ENCODE measurements at places on chromosomes 1 and 21.

GRCh38 chr1:75083848-75084514 lies 50.2 kb upstream of the LHX8 start:
- no peak for DNase-seq

DNA sequence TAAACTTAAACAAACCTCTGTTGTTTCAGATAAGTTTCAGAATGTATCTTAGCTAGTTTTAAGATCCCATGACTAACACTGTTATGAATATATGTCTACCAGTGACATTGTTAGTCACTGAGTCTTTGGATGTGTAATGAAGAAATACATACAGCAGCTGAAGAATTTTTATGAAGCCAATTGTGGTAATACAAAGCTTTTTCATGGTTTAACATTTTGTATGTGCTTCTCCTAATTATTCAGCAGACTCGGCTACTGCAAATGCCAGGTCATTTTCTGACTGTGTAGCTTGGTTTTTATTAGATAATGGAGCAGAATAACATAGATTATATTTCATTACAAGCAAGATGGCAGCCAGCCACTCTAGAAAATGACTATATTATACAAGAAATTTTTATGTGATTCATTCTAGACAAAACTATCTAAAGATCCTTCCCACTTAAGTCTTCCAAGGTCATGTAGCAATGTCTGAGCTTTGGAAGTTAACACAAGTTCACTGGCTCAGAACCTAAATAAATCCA lies 147.8 kb downstream of the TNFSF18 start:
- DNase-seq = no peak

DNA sequence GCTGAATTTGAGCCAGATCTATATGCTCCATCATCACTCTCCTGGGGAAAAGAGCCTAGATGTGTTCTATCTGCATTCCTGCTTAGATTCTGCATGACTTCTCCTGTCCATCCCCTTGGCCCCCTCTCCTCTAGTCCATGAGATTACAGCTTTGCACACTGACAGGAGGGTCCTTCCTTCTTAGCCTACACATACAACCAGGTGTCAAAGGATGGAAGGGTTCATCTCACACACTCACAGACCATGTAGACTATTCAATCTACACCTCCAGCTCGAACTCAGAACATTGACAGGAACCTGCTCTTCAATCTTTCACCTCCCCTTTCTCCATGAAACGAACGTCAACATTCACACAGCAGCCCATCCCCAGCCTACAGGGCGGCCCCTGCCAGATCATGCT lies 13.8 kb downstream of the C1orf116 start:
- no peak for DNase-seq

- DNase-seq = no peak
These were observed 27.8 kb upstream of the ZNF281 start for GRCh38 chr1:200437556-200438203.

- DNase-seq = no peak
These were observed 458 bp downstream of the ZC3H12A start for GRCh38 chr1:37474697-37475379.

DNA sequence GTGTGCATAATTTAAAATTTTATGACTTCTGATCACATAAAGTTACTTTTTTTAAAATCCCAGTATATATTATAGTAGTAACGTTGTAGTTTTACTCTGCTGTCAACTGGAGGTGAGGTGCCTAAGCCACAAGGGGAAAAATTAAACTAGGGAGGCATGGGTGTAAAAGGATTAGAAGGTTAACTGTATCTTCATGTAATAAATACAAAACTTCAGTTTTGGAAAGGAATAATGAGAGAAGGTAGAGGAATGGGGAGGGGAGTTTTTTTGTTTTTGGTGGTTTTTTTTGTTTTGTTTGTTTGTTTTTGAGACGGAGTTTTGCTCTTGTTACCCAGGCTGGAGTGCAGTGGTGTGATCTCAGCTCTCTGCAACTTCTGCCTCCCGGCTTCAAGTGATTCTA lies 5.7 kb downstream of the SLC25A33 start:
- no peak for DNase-seq

DNA sequence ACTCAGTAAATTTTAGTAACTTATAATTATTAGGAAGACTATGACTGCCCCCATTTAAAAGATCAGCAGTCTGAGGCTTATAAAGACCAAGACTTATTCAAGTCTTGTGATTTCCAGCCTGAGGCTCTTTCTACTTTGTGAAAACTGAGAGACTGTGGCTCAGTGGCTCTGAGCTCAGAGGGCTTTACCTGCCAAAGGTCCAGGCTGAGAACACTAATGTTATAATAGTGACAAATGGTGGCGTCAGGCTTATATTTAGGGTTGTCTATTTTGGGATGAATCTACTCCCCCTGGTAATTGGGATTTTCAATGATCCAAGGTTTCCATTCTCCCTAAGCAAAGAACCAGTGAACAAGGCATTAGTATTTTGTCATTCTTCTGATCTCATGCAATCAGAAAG lies 42.6 kb upstream of the EPS15 start:
- DNase-seq = no peak

DNA sequence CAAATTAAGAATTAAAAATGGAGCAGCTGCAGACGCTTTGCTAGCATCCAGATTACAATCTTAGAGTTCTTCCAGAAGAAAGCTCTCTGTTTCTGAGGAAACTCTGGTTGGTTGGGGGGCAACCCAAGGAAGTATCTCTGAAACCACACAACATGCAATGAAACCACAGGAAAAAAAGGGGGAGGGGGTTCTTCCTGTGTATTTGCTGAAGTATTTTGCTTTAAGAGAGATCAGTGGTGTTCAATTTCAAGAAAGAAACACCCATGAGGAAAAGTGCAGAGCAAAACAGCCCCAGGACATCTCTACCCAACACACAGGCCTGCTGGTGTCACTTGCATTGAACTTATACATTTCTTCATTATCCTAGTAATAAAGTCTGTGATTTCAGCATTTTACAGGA lies 19.7 kb upstream of the TIAM1 start:
- DNase-seq = no peak

DNA sequence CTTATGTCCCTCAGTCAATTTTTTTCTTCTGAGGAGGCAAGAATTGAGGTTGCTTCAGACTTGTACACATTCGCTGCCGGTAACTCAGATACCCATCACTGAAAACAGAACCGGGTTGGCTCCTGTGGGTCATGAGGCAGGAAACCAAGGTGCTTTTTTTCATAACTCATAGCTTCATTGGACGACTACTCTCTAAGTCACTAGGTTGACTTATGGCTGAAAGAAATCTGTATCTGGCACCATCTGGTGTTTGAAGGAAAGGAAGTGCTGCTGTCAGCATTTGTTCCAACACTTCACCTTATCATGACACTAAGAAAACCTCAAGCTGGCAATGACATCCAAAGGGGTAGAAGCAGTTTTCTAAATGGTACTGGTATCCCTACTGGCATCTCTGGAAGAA lies 82.3 kb downstream of the TBX19 start:
- no peak for DNase-seq

DNA sequence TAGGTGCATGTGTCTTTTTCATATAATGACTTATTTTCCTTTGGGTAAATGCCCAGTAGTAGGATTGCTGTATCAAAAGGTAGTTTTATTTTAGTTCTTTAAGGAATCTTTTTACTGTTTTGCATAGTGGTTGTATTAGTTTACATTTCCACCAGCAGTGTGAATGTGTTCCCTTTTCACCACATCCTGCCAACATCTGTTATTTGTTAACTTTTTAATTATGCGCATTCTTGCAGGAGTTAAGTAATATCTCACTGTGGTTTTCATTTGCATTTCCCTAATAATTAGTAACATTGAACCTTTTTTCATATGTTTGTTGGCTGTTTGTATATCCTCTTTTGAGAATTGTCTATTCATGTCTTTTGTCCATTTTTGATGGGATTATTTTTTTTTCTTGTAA lies 1761.9 kb downstream of the PLA2G4A start:
- no peak for DNase-seq

GRCh38 chr1:184695023-184695422 lies 59.6 kb downstream of the EDEM3 start:
- DNase-seq = no peak

DNA sequence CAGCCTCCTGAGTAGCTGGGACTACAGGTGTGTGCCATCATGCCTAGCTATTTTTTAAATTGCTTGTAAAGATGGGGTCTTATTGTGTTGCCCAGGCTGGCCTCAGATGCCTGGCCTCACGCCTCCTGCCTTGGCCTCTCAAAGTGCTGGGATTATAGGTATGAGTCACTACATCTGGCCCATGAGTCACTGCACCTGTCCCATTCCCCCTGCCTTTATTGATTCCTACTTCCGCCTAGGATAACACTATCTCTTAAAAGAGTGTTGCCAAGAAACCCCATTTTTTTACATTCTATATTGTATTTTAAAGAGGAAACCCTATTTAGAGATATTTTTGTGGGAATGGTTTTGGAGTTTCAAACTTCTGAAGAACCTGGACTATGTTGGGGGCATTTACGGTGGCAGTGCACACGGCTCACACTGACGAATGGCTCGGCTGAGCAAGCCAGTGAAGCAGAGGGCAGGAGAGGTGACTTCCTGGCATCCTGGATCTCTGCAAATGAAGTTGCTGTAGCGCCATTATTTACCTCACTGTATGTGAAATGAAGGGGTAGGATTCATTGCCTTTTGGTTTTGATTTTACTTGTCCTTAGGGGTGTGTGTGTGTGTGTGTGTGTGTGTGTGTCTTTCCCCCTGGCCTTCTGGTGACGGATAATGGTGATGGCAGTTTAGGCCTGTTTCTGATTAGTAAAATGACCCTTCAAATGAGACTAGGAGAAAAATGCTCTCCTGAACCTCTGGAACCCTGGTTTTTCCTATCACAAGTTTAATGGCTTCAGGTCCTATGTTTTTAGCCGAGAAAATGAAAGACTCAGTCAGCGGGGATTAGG lies 22.5 kb downstream of the KIF26B start:
- no peak for DNase-seq

GRCh38 chr1:41404308-41404761 lies 43.1 kb downstream of the FOXO6 start:
- DNase-seq = no peak

- no peak for DNase-seq
These were observed 32.4 kb upstream of the PIGC start for GRCh38 chr1:172476218-172476811.

GRCh38 chr1:67429528-67430357 lies 459 bp downstream of the SERBP1 start:
- DNase-seq = no peak

GRCh38 chr1:162997499-162998285 lies 71.5 kb upstream of the RGS4 start:
- no peak for DNase-seq

- DNase-seq = no peak
These were observed 11.4 kb upstream of the BCAR3 start for GRCh38 chr1:93692983-93693591.

DNA sequence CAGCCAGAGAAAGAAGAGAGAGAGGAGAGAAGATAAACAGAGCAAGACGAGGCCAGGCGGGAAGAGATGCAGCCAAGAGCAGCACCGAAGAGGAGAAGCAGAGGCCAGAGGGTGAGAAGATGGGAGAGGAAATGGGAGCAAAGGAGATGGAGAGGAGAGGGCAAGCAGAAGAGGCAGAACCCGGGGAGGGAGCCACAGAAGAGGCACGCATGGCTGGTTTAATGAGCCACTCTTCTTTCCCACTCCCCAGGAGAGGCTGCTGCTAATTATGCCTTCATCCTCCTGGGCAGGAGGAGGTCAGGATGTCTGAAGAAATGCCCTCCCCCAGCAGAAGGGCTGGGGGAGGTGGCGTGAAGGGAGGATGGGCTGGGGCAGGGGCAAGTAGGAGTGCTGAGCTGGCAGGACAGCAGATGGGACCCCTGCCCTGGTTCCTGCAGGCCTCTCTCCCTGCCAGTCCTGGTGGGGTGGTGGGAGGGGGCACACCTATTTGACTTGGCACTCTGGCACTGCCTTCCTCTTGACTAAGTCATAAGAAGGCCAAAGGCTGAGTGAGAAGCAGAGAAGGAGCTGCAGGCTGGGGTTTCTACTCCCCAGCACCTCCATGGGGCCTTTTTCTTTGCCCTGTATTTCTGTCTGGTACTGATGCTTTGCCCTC lies 32.3 kb downstream of the KIRREL1 start:
- DNase-seq = no peak

DNA sequence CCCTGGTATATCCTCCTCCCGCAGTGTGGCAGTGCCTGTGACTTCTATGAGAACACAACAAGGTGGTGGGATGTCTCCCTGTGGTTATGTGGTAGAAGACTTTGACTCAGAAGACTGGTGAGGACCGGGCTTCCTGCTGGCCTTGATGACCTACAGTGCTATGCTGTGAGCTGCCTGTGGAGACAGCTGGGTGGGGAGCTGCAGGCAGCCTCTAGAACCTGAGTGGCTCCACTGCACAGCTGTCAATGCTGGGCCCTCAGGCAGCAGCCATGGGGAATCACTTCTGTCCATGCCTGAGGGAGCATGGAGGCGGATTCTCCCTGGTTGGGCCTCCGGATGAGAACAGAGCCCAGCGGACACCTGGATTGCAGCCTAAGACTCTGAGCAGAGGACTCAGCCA lies 14.9 kb downstream of the SLC1A7 start:
- no peak for DNase-seq

DNA sequence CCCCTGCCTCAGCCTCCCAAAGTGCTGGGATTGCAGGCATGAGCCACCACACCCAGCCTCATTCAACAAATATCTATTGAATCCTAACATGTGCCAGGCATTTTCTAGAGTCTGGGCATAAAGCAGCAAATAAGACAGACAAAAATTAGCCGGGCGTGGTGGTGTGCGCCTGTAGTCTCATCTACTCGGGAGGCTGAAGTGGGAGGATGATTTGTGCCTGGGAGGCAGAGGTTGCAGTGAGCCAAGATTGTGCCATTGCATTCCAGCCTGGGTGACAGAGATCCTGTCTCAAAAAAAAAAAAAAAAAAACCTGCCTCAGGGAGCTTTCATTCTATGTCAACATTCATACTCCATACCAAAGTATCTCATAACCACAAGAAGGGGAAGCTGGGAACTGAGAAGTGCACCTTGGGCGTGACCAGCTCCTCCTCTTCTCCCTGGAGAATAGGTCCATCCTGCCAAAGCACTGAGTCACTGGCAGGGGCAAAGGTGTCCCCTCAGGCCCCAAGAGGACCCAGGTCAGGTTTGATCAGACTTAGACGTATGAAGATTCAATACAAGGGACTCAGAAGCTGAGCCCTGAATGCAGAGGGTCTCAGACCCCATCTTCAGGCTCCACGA lies 36.8 kb upstream of the PPP1R15B start:
- DNase-seq = no peak

- no peak for DNase-seq
These were observed 28.9 kb upstream of the SERBP1 start for GRCh38 chr1:67459068-67459467.

- DNase-seq = no peak
These were observed 1133.1 kb downstream of the PLA2G4A start for GRCh38 chr1:187961895-187962294.

- no peak for DNase-seq
These were observed 109.7 kb downstream of the SLC35F3 start for GRCh38 chr1:234014208-234014607.
